Left lung (tissue), 14 donors: ENCODE measurements at places on chromosomes 5 and 9.

DNA sequence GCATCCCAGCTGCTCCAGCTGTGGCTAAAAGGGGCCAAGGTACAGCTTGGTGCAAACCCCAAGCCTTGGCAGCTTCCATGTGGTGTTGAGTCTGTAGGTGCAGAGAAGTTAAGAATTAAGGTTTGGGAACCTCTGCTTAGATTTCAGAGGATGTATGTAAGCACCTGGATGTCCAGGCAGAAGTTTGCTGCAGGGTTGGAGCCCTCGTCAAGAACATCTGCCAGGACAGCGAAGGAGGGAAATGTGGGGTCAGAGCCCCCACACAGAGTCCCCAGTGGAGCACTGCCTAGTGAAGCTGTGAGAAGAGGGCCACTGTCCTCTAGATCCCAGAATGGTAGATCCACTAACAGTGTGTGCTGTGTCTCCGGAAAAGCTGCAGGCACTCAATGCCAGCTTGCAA, 236.2 kb upstream of the ADRA1B start:
- no peak for DNase-seq

DNA sequence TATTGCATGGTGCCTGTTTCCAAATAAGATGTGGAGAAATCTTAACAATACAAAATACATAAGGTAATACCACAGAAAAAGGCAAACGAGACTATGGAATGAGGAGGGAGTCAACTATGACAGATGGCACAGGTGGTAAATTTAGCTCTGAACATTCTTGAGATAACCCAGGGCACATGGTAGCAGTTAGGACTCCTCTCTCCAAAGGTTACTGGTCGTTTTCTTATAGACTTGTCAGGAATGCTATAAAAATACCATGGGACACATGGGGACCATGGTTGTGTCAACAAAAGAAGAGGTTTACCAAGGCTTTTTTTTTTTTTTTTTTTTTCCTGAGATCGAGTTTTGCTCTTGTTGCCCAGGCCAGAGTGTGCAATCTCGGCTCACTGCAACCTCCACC, 209.4 kb upstream of the RFX3 start:
- DNase-seq = no peak

DNA sequence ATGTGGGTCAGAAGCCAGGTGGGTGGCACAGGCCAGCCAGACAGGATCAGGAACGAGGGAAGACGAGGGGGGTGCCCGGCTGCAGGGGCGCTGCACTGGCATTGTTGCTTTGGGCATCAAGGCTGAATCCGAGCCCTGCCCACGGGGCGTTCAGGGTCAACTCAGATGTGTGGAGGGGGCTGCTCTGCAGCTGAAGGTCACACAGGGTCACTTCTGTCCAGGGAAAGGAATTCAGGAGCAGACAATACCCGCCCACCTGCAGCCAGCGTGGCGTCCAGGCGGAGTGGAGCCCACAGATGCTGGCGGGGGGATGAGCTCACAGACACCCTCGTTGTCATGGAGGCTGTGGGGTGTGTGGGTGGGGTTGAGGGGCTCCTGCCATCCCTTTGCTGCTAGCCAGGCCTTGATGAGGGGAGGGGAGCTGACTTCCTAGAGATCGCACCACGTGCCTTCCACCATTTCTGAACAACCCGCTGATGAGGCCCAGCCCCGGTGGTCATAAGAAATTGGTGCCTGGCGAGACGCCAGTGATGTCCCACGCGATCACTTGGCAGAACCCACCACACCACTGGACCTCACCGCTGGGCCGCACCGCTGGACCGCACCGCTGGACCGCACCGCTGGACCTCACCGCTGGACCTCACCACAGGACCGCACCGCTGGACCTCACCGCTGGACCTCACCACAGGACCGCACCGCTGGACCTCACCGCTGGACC, 31.2 kb downstream of the MRPL36 start:
- peak; percentile 65 for DNase-seq

DNA sequence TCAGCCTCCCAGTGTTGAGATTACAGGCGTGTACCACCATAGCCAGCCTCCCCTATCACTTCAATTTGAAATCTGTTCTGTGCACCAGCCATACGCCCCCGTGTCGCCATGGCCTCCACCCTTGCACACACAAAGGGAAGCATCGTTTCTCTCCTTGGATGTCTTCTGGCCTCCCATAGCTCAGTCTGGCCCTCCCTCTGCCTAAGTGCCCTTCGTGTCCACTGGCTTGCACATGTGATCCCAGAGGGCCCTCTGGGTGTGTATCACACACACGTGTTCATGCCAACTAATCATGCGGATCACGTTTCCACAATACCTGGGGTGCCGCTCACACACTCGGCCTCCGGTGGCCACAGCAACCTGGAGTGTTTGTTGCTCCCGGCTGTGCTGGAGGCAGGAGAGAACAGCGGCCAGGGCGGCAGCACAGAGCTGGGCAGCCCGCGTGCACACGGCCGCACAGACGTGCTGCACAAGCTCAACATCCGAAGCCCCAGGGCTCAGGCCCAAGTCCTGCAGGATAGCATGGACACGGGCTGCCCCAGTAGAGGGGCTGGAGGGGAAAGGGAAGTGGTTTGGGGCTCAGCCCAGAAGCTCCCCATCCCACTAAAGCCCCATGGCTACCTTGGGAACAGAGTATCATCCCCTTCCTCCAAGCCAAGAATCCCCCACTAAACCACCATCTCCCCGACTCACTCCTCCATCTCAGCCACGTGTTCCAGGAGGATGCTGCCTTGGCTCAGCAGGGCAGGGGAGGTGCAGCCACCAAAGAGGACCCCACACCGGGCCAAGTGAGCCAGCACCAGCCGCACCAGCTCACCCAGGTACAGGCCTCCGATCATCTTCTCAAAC, 10.9 kb downstream of the HK3 start:
- no peak for DNase-seq

GRCh38 chr9:3664044-3664443, 138.2 kb upstream of the RFX3 start:
- DNase-seq = no peak

DNA sequence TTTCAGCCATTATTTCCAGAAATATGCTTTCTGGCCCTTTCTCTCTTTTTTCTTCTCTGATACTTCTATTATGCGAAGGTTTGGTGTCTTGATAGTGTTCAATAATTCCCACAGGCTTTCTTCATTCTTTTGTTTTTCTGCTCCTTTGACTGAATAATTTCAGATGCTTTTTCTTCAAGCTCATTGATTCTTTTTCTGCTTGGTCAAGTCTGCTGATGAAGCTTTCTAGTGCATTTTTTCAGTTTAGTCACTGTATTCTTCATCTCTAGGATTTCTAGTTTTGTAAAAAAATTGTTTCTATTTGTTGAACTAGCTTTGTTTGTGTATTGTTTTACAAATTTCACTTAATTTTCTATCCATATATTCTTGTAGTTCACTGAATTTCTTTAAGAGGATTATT, 304.0 kb upstream of the TARS1 start:
- DNase-seq = no peak

DNA sequence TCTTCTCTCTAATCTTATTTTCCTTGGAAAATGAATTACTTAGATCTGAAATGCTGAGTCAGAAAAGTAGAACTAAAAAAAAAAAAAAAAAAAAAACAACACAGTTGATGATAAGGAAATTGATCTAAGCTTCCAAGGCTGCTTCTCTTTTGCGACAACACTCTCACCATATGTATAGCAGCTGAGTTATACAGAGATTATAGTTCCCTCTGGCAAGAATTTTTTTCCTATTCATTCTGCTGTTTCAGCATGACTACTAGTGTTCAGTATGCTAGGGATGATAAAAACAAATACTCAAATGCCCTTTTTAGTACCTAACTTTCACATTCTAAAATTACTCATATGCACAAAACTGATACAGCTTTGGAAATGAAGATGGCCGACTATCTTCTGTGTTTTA, 267.3 kb downstream of the MLLT3 start:
- DNase-seq = no peak

DNA sequence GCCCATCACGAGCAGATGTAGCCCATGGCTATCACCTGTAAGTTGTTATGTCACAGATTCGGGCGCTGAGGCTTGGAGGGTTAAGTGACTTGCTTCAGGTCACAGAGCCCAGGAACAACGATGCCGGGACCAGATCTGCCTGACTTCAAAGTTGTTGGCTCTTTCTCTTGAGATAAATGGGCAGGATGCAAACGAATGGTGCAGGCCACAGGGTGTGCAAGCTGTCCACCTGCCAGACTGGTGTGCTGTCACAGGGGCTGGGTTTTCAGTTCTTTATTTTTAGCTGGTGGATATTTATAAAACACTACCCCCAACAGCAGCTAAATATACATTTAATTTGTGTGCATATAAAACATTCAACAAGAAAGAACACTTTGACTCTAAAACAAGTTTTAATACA, 17.7 kb upstream of the PHYKPL start:
- DNase-seq = no peak

DNA sequence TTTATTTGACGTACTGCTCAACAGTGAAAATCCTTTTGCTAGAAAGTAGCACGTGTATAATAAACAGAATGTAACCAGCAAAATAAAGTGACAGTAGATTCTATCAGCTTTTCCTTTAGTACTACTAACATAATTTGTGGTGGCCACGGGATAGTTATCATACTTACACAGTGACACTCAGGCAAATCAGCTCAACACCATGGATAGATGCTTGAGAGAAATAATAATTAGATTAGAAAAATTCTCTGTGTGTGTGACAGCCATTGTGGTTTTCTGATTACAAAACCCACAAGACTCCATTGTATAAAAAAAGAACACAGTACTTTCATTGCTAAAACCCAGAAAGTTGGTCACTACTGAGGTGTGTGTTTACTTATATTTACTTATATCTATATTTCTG, 101.1 kb downstream of the MUSK start:
- no peak for DNase-seq

DNA sequence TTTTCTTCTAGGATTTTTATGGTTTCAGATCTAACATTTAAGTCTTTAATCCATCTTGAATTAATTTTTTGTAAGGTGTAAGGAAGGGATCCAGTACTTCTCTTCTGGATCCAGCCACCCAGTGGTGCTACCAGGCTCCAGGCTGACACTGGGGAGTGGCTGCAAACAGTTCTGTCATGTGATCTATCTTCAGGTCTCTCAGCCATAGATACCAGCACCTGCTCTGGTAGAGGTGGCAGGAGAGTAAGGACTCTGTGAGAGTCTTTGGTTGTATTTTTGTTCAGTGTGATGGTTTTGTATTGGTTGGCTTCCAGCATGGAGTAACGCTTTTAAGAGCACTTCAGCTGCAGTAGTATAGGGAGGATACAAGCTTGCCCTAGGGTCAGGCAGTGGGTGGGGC, 205.9 kb downstream of the FGF10 start:
- DNase-seq = no peak

GRCh38 chr5:95615164-95615467, 4.8 kb upstream of the GPR150 start:
- DNase-seq = no peak
